ENCODE measurements at places on chromosomes 2 and 18.

GRCh38 chr2:233365861-233366520 is 11.7 kb downstream of the DGKD start:
- DNase-seq = no peak

GRCh38 chr2:158745866-158746382 is 49.2 kb upstream of the DAPL1 start:
- DNase-seq = no peak

GRCh38 chr2:80420530-80421208 is 116.1 kb upstream of the LRRTM1 start:
- DNase-seq = no peak

GRCh38 chr18:50727721-50728471 is 91.9 kb downstream of the MRO start:
- DNase-seq = no peak

DNA sequence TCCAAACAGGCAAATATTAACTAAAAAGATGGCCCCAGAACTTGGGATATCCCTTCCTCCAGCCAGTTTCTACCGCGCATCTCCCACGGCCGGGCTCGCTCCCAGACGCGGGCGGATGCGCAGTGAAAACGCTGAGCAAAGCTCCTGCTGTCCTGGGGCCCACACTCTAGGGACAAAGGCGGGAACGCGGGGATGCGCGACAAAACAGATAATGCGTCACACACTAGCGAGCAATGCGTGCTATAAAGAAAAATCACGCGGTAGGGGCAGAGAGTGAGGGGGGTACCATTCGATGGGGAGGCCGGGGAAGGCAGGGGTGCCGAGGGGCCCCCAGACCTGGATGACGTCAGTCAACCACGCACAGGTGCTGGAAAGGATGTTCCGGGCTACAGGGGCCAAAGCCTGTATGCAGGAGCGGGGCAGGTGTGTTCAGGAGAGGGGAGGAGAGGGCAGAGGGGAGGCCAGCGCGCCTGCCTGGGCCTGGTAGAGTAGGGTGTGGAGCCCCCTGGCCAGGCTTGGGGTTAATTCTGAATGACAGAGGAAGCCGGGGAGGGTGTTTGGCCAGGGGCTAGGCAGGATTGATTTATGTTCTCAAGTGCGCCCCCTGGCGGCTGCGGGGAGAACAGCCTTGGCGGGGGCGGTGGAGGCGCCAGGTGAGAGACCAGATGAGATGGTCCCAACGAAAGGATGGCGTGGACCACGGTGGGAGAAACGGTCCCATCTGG is 14.9 kb upstream of the ITM2C start:
- no peak for DNase-seq

- DNase-seq = peak; percentile 82
These were observed 43.4 kb downstream of the RNF144A start for GRCh38 chr2:6960659-6961058.

- DNase-seq = no peak
These were observed 13.9 kb downstream of the PCBP1 start for GRCh38 chr2:70101174-70101573.

GRCh38 chr2:21379140-21379539 is 255.4 kb downstream of the TDRD15 start:
- DNase-seq = no peak

GRCh38 chr18:34978953-34979608 is 62.1 kb upstream of the MAPRE2 start:
- peak; percentile 90 for DNase-seq

GRCh38 chr18:39453882-39454281 is 1888.3 kb upstream of the CELF4 start:
- DNase-seq = peak; percentile 31

GRCh38 chr2:59256290-59256689 is 1015.2 kb upstream of the FANCL start:
- DNase-seq = no peak

DNA sequence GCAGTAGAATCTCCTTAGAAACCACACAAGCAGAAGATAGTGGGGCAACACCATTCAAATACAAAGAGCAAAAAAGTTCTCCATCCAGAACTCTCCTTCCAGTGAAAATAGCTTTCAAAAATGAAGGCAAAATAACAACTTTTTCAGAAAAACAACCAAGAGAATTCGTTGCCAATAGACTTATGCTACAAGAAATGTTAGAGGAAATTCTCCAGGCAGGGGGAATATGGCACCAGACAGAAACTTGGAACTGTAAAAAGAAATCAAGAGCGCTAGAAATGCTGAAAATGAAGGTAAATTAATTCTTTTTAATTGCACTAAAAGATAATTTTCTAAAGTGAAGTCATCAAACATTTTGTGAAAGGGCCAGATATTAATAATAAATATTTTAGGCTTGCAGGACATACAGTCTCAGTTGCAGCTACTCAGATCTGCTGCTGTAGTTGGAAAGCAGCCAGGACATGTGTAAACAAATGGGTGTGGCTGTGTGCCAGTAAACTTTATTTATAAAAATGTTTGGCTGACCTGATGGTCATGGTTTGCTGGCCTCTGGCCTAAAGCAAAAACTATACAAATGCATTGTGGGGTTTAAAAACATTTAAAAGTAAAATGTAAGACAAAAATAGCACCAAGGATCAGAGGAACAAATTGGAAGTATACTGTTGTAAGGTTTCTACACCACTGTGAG is 73.7 kb upstream of the TGFA start:
- DNase-seq = no peak

DNA sequence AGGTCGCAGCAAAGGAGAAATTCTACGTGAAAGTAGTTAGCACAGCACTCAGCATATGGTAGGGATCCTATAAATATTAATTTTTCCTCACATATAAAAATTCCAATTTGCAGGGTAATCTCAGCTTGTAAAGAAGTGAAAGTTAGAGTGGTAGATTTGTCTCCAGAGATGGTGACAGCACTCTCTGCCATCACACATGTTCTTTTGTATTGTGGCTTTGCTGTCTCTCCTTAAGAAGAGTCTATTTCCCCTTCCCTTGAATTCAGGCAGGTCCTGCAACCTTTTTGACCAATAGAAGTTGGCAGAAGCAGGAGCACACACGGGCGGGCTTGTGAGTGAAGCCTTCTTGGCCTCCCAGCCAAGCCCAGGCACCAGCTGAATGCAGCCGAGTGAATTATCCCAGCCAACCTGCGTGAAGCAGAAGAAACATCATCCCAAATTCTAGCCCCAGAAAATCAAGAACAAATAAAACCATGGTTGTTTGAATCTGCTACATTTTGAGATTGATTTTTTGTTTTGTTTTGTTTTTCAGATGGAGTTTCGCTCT is 107.8 kb upstream of the COPS8 start:
- DNase-seq = no peak

- DNase-seq = no peak
These were observed 83.6 kb downstream of the CCDC138 start for GRCh38 chr2:108870069-108870644.

DNA sequence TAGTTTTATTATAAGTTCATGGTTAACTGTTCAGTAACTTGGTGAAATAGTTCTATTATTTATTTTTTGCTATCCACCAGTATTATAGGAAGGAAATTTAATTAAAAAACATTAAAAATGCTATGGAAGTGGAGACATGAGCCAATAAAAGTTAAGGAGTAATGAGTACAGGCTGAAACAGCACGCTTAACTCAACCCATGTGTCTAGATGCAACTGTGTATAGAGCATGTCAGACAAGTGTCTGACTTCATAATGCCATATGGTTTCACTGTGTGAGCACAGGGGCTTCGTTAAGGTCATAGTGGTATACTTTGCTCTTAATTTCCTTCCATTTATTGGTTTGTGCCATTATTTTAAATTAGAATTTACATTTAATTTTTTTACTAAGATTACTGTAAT is 566.8 kb upstream of the NRP2 start:
- DNase-seq = no peak

DNA sequence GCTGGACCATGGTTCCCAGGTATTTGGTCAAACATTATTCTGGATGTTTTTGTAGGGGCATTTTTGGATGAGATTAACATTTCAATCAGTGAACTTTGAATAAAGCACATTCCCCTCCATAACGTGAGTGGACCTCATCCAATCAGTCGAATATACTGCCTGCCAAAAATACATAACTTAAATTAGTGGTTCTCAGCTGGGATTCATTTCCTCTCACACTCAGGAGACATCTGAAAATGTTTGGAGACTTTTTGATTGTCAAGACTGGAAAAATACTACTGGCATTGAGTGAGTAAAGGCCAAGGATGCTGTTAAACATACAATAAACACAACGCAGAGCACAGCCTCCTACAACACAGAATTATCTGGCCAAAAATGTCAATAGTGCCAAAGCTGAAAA is 198.2 kb downstream of the MYO1B start:
- peak; percentile 47 for DNase-seq

GRCh38 chr18:35130236-35130635 is 89.0 kb downstream of the MAPRE2 start:
- DNase-seq = no peak

DNA sequence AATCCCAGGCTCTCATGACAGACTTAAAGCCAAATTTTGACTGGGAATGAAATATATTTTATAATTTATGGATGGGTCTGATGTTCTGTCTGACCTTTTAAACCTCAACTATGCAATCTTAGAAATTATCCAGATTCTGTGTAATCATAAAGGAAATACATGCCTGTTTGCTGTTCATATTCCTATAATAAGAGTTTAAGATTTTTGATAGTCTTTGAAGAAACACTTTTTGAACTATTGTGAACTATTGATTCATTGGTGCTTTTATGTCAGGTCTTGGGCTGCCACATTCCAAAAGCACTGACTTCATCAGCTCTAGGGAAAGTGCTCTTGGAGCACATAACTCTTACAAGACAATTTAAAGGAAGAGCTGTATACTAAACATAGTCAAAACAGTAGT is 64.2 kb downstream of the CCDC150 start:
- peak; percentile 48 for DNase-seq

DNA sequence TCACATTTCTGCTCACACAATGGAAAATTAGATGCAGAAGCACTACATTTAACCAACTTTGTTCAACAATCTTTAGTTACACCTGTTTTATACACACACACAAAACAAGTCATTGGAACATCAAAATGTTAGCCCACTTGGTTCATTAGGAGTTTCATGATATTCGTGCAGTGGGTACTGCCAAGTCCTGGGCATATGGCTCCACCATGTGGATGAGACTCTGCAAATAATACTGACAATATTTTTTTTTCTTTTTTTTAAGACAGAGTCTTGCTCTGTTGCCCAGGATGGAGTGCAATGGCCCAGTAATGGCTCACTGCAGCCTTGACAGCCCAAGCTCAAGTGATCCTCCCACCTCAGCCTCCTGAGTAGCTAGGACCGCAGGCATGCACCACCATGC is 34.5 kb upstream of the GRB14 start:
- DNase-seq = no peak

DNA sequence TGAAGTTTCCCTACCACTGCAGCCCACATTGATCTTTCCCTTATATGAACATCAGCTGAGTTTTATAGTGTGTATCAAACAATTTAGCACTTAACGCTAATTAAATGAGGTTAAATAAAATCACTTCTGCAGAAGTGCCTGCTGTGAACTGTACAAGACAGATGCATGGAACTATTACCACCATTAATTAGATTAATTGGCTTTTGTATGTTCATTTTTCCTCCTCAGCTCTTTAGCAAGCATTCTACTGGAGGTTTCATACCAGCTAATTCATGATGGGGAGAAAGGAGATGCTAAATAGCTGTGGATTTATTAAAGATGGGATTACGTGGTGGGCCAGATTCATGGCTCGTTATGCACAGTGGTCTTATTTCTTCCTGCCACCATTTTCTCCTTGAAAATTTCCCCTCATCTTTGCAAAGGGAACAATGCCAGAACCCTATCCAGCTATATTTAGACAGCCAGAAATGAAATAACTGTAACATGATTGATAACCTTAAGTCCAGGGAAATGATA is 96.7 kb downstream of the CNTNAP5 start:
- DNase-seq = no peak

- DNase-seq = peak; percentile 11
These were observed 109.0 kb downstream of the ACAA2 start for GRCh38 chr18:49704334-49704733.

GRCh38 chr2:20668451-20668850 is 1.5 kb downstream of the GDF7 start:
- no peak for DNase-seq

- no peak for DNase-seq
These were observed 54.3 kb downstream of the AQP12A start for GRCh38 chr2:240745962-240746361.

DNA sequence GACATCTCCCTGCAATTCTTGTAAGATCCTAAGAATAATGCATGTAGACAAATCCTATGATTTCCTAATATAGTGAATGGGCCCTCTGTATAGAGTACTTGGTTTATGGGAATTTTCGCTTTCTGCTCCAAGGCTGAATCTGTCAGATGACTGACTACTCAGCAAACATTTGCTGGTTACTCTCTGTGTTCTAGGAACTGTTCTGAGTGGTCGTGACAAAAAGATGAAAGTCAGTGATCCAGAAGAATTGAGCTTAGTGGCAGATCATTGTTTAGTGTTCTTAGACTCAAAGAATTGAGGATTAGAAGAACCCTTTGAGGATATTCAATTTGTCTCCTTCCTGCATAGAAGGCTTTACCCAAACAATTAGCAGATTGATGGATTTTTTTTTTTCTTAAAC is 10.0 kb downstream of the XRCC5 start:
- DNase-seq = no peak

- DNase-seq = no peak
These were observed 77.8 kb upstream of the TFCP2L1 start for GRCh38 chr2:121362774-121363173.

GRCh38 chr2:179234658-179235240 is 29.9 kb downstream of the SESTD1 start:
- no peak for DNase-seq

- DNase-seq = peak; percentile 62
These were observed 154.3 kb upstream of the FN1 start for GRCh38 chr2:215590010-215590745.

DNA sequence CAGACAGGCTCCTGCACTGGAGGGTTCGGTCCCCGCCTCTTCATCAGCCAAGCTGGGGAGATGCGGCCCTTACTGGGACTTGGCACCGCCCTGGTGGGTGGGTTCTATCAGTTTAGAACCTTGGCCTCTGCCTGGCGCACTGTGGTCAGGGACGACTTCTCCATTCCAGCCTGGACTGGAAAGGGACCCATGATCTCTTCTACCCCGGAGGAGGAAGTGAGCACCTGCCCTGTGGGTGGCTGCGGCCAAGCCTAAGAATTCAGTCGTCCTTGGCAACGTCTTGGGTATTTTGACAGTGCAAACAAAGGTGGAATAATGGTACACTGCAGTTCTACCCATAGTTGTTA is 106.9 kb upstream of the CD302 start:
- DNase-seq = no peak
